ENCODE measurements at places on chromosomes 1 and 21.
A peak's percentile ranks its signal among the peaks of the same experiment; 100 is the strongest.

DNA sequence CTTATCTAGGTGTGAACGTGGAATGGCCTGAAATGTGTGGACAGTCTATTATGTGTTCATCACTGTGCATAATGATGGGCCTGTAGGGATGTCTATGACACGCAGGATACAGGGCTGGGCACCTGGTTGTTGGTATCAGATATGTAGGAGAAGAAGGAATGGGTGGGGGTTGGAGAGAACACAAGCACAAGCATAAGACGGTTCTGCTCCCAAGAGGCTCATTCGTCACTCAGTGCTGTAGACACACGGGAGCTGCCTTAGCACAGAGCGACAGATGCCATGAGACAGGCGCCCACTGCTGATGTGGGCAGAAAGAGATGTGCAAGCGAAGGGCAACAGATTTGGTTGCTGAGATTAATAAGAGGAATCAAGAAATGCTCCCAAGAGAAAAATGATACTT is 256.2 kb downstream of the DISC1 start:
- no peak for DNase-seq

DNA sequence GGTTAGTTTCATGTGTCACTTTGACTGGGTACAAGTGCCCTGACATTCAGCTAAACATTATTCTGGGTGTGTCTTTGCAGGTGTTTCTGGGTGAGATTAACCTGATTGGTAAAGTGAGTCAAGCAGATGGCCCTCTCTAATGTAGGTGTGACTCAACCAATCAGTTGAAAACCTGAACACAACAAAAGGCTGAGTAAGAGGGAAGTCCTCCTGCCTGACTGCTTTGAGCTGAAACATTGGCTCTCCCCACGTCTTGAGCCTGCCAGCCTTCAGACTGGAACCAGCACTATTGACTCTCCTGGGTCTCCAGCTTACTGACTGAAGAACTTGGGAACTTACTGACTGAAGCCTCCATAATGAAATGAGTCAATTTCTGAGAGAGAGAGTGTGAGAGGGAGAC is 70.0 kb upstream of the C21orf91 start:
- no peak for DNase-seq

- no peak for DNase-seq
Observed at GRCh38 chr1:62590255-62590969, 6.9 kb upstream of the ANGPTL3 start.

DNA sequence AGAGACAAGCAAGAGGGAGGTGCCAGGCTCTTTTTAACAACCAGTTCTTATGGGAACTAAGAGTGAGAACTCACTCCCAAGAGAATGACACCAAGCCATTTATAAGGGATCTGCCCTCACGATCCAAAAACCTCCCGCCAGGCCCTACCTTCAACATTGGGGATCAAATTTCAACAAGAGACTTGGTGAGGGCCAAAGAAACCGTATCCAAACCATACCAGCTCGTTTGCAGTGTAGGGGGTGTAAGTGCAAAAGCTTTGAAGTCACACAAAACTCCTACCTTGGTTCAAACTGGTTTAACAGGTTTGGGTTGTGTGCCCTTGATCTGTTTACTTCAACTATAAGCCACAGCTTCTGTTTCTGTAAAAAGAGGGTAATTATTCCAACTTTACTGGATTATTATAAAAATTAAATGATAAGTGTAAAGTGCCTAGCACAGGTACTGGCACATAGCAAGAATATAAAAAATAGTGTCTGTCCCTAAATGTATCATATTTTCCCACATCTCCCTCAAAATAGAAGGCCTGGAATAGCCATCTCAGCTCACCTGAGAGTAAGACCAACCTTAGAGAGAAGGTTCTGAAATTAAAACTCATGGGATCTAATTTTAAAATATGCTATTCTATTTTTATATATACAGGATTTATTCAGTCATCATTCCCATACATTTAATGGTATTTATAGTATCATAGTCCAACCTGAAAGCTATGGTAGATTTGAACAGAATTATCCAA is 7.0 kb upstream of the USP25 start:
- DNase-seq, result no peak

DNA sequence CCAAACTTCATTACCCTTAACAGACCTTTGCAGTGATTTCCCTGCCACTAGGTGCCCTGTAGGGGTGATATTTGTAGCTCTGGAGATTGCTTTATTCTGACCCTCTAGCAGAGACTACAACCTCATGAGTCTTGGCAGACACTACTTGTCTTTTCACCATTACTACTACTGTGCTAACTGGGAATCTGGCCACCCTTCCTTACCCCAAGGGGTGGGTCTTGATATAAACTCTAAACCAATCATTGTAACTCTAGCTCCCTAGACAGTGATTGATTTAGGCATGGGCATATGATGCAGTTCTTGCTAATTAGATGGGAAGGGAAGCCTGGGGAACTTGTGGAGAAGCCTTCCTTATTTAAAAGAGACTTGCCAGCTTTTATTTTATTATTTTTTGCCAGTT is 3.9 kb downstream of the KPNA6 start:
- DNase-seq, result peak; percentile 38

DNA sequence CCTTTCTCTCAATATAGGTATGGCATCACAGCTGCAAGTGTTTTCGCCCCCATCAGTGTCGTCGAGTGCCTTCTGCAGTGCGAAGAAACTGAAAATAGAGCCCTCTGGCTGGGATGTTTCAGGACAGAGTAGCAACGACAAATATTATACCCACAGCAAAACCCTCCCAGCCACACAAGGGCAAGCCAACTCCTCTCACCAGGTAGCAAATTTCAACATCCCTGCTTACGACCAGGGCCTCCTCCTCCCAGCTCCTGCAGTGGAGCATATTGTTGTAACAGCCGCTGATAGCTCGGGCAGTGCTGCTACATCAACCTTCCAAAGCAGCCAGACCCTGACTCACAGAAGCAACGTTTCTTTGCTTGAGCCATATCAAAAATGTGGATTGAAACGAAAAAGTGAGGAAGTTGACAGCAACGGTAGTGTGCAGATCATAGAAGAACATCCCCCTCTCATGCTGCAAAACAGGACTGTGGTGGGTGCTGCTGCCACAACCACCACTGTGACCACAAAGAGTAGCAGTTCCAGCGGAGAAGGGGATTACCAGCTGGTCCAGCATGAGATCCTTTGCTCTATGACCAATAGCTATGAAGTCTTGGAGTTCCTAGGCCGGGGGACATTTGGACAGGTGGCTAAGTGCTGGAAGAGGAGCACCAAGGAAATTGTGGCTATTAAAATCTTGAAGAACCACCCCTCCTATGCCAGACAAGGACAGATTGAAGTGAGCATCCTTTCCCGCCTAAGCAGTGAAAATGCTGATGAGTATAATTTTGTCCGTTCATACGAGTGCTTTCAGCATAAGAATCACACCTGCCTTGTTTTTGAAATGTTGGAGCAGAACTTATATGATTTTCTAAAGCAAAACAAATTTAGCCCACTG is 11.5 kb downstream of the HIPK1 start:
- DNase-seq, result no peak

DNA sequence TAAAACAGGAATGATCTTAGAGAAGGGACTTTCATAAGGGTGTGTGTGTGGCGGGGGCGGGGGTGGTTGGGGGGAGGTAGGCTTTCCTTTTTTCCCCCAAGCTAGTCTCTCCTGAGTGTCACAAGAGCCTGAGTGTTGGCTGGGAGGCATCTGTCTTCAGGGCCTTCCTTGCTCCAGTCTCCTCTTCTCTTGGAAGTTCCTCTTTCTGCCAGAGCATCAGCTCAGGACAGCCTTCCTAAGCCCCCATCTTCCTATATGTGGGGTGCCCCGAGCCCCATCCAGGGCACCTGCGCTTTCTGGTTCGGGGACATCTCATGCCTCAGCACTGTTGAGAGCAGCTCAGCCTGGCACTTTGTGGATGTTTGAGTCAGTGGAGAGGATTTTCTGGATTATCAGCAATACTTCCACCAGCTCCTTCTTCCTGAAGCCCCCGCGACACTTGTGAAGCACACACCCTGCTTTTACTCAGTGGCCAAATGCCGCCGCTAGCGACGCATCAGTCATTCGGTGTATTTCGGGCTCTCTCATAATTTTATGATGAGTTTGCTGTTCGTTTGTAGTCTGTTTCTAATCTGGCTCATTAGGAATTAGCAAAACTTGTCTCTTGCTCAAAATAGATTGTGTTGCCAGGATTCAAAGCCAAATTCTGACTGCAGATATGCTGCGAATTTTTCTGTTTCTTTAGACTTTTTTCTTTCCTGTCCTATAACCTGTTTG is 61.7 kb downstream of the GALNT2 start:
- no peak for DNase-seq

GRCh38 chr1:160158031-160158430 is 6.6 kb downstream of the ATP1A4 start:
- DNase-seq, result no peak

DNA sequence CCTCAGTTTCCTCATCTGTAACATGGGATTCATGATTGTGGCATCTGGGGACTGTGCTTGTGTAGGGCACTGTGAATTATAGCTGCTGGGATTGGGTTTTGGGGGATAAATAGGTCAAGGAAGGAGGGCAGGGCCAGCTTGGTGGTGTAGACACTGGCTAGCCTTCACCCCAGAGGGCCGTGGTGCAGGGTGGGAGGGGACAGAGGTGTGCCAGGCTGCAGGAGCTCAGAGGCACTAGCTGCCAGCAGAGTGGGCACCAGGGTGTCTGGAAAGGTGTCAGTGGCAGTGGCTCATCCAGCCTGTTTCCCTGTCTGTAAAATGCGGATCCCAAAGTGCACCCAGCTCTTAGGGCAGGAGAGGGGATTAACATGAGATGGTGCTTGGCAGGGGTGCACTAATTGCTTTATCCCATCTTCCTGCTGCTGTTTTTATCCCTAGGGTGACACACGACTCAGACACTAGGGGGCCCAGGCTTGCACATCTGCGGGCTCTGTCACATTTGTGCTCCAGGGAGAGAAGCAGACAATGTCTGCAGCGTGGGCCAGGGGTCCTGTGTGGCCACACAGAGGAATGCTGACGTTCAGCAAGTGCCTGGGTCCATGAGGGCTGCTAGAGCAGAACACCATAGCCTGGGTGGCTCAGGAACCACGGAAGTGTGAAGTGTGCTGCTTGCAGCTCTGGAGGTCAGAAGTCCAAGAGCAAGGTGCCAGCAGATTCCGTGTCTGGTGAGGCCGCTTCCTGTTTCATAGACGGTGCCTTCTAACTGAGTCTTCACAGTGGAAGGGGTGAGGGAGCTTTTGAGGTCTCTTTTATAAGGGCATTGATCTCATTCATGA is 19.3 kb downstream of the OBSCN start:
- peak; percentile 63 for DNase-seq

DNA sequence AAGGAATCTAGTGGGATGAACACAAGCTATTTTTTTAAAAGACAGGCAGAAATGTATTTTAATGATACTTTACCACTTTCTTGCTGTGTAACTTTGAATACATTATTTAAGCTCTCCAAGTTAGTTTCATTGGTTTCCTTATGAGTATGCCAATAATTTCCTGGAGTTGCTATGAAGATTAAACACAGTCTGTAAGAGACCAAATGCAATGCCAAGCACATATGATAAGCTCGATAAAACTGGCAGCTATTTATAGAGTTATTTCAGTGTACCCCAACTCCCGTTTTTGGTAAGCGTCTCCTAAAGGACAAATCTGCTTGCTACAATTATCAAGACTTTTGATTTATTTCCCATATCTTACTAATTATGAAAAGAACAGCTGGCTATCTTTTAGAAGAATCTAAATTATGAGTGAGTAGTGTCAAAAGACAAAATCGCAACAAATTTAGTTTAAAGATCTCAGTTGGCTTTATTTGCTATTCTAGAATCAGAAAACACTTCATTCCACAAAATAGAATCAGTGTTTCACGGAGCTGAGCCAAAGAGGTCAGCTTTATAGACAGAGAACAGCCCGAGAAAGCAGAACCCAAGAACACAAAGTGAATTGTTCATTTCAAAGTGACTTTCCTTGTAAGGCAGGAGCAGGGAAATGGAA is 7.2 kb upstream of the MAP10 start:
- DNase-seq, result no peak

DNA sequence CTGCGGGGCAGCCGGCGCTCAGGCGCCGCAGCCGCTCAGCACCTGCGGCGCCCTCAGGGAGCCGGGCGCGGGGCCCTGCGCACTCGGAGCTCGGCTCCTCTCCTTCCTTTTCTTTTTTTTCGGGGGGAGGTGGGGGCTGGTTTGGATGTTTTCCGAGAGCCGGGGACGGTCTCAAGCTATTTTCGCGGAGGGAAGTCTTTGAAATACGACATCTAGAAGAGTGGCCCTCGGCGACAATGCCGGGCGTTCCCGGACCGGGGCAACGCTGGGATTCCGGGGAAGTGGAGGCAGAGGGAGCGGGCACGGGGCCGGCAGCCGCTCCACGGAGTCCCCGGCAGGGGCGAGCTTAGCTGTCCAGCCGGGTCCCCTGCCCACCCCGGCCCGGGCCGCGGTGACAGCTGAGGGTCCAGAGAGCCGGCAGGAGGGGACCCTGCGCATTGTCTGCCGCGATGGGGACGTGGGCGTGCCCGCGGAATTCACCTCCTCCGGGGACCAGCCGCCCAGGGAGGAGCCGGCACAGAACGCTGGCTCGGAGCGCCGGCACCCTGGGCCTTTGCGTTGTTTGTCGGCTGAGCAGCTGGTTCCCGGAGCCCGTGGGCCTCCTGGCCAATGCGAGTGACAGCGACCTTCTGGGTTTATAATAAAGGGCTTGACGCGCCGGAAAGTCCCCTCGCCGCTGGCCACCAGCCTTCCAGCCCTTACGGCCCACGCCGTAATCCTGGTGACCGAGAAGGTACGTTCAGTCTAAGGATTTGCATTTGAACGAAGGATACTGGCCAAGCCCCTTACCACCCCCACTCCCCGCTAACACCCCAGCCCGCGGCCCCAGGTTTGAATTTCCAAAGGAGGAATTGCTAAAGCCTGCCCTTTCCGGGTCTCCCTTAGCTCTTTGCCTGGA is 582 bp downstream of the SLC37A1 start:
- no peak for DNase-seq

DNA sequence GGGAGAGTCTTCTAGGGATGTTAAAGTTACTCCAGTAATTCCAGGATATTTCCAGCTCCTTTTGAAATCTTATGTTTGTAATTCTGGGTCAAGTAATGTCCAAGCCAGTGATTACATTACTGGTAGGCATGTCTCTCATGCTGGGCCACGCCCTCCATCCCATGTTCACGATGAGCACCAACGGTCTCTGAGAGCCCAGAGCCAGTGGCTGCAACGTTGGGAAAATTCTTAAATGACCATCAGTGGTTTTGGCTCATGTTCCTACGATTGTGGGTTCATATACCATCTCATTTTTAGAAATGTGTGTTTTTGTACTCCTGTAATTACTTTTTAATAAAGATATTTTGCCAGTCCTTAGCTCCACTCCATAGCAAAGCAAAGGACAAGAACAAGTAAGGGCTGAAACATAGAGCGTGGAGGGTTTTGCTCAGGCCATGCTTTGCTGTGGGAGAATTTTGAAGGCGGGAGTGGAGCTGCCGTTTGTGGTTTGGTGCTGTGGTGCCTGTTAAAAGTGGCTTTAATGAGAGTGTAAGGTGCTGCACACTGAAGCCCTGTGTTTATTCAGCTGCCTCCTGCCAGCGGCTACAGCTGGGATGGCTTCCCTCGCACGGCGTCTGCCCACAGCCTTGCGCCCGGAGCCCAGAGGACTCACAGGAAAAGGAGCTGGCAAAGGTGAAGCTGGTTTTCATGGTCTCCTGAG is 28.9 kb downstream of the VANGL1 start:
- peak; percentile 45 for DNase-seq

DNA sequence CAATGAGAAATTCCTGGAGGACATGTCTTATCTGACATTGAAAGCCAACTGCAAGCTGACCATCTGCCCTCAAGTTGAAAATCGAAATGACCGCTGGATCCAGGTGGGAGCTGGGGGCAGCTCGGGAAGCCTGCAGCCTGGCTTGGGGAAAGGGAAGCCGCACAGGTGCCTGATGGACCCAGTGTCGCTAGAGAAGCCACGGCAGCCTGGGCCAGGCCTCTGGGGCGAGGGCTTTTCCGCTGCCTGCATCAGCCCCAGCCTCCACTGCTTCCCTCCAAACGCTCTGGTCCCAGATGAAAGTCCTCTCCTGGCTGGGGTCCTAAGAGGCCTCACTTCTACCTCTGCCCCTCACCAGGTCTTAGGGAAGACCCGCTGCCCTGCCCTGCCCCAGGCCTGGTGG is 18.8 kb upstream of the PADI3 start:
- DNase-seq, result no peak
